Caco-2 (cell line): ENCODE measurements at places on chromosomes 1 and 21.

DNA sequence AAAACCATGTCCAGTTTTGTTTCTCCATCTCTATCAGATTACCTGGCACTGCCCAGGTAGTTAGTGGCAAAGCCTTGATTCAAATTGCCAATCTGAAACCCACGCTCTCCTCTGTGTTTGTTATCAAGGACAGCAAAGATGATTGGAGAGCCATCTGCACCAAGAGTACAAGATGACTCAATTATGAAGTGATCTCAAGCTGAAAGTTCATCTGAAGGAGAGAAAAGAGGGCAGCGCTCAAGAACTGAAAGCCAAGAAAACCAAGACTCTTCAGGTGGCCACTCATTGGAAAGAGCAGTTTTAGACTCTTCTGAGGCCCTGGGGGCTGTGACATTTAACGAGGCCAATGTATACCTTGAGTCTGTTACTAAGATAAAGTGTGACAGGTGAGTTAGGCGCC, 13.8 kb downstream of the RXRG start:
- DNase-seq, result no peak

DNA sequence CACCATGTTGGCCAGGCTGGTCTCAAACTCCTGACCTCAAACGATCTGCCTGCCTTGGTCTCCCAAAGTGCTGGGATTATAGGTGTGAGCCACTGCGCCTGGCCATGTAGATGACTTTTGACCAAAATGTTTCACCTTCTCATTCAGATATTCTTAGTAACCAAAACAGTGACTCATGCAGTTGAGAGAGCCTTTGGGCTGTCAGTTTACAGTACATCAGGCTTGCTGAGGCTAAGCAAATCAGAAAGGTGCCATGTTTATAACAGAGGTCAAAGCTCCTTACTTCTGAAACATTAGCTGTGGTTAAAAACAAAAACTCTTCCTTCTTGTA, 21.0 kb downstream of the CNIH4 start:
- DNase-seq, result no peak

- no peak for DNase-seq
These were observed 51.8 kb upstream of the GFI1 start for GRCh38 chr1:92538413-92539061.

DNA sequence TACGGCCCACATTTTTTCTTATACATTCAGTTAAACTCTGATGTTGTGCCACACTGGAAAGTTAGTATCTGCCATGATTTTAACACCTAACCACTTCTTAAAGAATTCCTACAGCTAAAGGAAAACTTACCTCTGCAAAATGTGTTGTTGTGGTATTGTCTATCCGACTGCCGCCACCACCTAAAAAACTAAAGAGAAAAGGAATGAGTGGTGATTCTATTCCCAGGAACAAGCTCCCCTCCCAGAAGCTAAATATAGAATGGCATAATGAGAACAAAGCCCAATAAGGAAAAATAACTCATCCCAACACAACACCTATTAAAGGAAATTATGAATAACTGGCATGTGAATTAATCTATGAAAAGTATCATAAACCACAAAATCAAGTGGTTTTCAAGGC, 39.5 kb downstream of the RNF115 start:
- no peak for DNase-seq

DNA sequence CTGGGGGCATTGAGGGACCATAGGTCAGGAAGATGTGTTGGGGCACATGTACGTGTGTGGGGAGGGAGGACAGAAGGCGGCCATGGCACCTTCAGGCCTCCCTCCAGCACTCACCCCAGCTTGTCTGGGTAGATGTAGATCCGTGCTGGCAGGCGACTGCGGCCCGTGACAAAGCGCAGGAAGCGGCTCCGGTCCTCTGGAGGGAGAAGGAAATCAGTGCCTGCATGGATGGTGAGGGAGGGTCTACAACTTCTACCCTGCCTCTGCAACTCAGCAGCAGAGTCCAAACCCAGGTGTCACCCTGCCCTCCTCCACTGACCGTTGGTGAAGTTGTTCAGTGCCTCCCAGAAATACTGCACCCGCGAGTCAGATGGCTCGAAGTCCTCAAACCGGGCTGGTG, 7.4 kb downstream of the HECTD3 start:
- DNase-seq, result no peak

DNA sequence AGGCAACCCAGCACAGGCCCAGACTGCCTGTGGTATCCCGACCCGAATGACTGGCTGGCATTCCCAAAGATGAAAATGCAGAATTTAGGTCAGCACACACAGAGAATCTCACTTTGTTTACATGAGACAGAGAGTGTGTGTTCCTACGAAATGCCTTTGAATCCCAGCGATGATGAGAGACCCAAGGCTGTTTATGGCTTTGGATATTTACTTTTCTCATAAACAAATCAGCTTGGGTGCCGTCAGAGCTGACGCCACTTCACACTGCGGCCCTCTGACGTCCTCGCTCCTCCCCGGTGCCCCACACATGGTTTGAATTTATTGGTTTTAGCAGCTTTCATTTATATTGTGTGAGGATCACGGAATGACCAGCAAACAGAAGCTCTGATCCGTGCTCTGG, 18.7 kb downstream of the TRABD2B start:
- no peak for DNase-seq

DNA sequence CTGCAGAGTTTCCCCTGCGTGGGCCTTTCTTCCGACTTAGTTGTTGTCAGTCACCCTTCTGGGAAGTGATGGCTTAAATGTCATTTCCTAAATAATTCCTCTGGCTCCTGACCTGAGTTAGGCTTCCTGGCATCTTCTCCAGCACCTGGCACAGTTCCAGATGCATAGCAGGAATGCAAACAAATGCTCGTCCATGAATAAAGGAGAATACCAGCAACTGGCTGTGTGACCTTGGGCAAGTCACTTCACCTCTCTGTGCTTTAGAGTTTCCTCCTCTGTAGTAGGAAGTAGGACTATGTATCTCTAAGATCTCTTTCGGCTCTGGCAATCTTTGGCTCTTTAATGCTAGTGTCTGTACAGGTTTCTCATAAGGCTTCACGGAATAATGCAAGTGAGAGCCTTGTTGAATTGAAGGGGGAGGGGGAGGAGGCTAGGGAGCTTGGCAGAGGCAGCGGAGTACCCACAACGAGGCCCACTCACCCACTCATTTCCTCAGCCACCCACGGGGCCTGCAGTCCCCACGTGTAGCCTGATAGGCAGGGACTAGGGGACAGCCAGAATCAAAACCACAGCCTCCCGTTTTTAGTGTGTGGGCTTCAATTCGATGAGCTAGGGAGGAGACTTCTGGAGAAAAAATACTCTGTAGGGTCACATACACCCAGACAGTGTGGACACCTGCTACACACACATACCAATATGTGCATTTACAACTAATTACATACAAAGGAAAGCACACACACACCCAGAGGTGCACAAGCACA, 48.1 kb downstream of the TENT5C start:
- no peak for DNase-seq

DNA sequence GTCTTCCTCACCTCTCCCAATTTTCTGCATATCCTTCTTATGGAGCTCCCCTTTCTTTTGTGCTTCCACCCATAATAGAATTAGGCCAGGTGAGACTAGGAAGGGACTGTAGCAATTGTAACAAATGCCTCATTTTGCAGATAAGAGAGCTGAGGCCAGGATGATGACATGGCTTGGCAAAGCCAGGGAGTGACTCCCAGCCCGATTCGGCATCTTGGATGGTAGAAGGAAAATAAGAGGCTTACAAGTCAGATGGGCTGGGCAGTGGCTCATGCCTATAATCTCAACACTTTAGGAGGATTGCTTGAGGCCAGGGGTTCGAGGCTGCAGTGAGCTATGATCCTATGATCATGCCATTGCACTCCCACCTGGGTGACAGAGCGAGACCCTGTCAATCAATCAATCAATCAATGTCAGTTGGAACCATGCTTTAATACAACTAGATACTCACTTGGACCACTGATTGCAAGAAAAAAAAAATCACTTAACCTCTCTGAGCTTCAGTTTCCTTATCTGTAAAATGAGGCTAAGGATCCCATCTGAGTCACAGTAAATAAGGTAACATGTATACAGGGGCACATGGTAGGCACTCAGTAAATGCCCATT, 51.6 kb downstream of the PLEKHA6 start:
- no peak for DNase-seq

- no peak for DNase-seq
These were observed 183.8 kb downstream of the LMX1A start for GRCh38 chr1:165172666-165173065.

- no peak for DNase-seq
These were observed 61.1 kb downstream of the PLXNA2 start for GRCh38 chr1:208182880-208183645.
